ENCODE measurements at places on chromosomes 12 and 14. TPM values are rescaled to one million over a fixed set of nuclear protein-coding genes. Genes with fewer than 3 reads are reported as not detected.

GRCh38 chr14:54597795-54598443 lies 31.0 kb downstream of the SAMD4A start:
- no peaks in the 10 kb centered on the region for H3K27me3 ChIP-seq
- no peaks in the 10 kb centered on the region for H3K36me3 ChIP-seq
- no peak overlapping the region for H3K27ac ChIP-seq
- H3K4me1 ChIP-seq, result peaks cover 68% of the 10 kb centered on the region

- no peaks in the 10 kb centered on the region for H3K4me1 ChIP-seq
- H3K36me3 ChIP-seq, result no peaks in the 10 kb centered on the region
- no peak overlapping the region for H3K27ac ChIP-seq
- no peaks in the 10 kb centered on the region for H3K27me3 ChIP-seq
These were observed 569.9 kb upstream of the MGAT4C start for GRCh38 chr12:86826051-86826450.

DNA sequence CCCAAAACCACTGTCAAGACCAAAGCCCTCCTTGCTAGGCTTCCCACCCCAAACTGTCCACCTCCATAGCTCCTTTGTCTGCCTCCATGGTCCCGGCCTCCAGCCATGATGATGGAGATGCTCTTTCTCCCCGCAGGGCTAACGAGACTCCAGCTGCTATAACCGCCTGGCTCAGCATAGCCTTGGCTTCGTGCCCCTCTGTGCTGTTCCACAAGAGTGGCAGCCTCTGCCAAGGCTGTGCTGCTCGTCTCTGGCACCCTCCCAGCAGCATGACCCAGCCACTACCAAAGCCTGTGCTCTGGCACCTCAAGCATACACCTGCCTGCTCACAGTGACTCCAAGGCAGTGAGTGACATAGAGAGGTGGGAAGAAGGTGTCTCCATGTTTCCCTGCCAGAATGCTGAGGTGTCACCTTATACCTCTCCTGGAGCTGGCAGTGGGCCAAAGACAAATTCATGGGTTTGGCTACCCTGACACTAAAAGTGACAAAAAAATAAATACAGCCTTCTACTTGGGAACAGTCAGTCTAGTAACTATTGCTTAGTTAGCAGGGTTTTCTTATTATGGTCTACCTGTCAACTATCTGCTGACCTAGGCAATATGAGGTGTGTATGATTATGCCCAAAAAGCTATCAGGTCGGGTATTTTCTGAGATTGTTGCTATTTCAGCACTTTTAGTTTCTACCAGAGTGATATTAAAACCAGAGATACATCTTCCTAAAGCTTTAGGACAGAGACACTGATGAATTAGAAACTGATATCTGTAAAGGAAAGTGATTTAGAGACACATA lies 16.1 kb upstream of the KRT73 start:
- peaks cover 22% of the 10 kb centered on the region for H3K4me1 ChIP-seq
- no peak overlapping the region for H3K4me3 ChIP-seq
- no peak overlapping the region for H3K27ac ChIP-seq
- DNase-seq, result peak; percentile 90
- H3K36me3 ChIP-seq, result no peaks in the 10 kb centered on the region

DNA sequence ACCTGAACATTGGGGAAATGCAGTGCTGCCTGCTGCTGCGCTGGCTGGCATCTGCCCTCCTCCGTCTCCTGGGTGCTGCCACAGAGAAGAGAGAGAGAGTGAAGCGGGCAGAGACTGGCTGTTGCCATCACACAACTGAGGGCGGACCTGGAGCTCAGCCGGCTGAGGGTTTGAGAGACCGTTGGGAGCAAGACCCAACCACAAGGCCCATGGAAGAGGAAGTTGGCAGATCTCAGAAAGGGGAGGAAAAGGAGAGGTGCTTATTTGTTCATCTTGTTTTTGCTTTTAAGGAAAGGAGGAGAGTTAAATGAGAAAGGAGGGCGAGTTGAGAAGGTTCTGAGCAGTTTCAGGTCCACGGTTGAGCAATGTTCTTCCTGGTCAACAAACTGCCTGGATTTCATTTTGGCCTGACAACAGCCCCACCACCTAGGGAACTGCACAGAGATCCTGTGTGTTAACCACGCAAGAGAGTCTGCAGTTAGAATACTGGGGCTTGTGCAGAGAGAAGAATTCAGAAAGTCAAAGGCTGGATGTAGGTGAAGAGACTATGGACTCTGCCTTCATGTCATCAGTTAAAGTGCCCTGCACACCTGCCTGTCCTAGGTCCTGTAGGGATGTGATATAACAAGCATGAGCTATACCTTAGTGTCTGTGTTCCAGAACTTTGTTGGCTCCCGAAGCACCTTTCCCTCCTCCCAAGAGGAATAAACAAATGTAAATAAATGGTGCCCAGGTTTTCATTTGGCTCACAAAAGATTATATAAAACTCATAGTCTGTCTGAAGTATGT lies 124.6 kb downstream of the ETV6 start:
- peaks cover 92% of the 10 kb centered on the region for H3K4me1 ChIP-seq
- H3K27me3 ChIP-seq, result no peaks in the 10 kb centered on the region
- no peaks in the 10 kb centered on the region for H3K36me3 ChIP-seq
- no peak for DNase-seq
- no peak overlapping the region for H3K4me3 ChIP-seq

- no peak for DNase-seq
- no peaks in the 10 kb centered on the region for H3K27me3 ChIP-seq
- no peaks in the 10 kb centered on the region for H3K4me1 ChIP-seq
- no peak overlapping the region for H3K4me3 ChIP-seq
- H3K27ac ChIP-seq, result no peak overlapping the region
- H3K36me3 ChIP-seq, result no peaks in the 10 kb centered on the region
These were observed 371.7 kb downstream of the RGS6 start for GRCh38 chr14:72303930-72304329.

DNA sequence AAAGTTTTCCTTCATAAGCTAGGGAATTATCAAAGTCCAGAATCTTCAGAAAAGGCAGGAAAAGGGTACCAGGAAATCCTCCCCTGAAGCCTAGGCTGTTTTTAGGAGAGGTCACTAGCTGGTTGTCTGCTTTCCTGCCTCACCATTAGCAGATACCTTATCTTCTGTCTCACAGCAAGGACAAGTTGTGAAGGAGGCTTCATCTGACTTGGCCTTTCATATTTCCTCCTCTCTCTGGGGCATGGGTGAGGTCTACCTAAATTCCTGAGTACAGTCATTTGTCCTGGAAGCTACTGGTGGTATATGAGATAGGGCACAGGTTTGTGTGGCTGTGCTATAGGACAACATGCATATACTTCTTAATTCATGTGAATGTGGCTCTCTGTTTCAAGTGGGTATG lies 2.3 kb downstream of the FOXJ2 start:
- H3K4me1 ChIP-seq, result peaks cover 70% of the 10 kb centered on the region
- no peak for DNase-seq
- H3K36me3 ChIP-seq, result peaks cover 2% of the 10 kb centered on the region
- peak overlapping the region; percentile 94 for H3K4me3 ChIP-seq

DNA sequence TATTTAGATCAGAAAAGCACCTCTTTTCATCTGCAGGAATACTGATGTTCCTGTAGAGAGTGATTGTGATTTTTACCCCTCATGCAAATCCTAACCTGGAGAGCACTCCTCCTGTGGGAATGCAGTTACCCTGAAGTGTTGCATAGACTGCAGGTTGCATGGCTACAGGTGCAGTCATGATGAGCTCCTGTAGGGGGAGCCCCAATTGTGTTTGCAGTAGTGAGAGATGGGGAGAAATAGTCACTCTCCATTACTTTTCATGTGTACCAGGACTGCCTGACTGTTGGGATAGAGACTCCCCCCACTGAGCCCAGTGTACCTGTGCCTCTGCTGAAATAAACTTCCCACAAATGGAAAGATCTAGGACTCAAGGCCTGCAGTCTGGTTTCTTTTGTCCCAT lies 1086.5 kb downstream of the SLC6A15 start:
- no peak overlapping the region for H3K4me3 ChIP-seq
- no peak for DNase-seq

- no peaks in the 10 kb centered on the region for H3K27me3 ChIP-seq
- no peak overlapping the region for H3K27ac ChIP-seq
- DNase-seq, result no peak
- H3K4me1 ChIP-seq, result no peaks in the 10 kb centered on the region
- no peak overlapping the region for H3K4me3 ChIP-seq
These were observed 22.9 kb downstream of the ASCL1 start for GRCh38 chr12:102980350-102980749.

DNA sequence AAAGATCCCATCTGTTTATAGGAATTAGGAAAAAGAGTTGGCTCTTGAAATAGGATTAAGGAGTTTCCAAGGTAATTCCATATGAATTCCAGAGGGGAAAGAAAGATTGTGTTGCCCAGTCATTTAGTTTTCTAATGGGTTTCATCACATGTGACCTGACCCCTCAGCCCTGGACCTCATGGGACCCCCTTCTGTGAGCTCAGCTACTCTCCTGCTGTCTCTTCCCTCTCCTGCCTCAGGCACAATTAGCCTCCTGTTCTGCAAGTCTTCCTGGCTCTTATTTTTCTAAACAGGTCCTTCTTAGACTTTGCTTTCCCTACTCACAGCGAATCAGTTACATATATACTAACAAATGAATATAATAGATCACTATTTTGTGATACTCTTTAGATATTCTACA lies 237.7 kb downstream of the TRHDE start:
- no peaks in the 10 kb centered on the region for H3K36me3 ChIP-seq
- no peaks in the 10 kb centered on the region for H3K4me1 ChIP-seq
- no peak overlapping the region for H3K4me3 ChIP-seq
- no peak for DNase-seq
- no peak overlapping the region for H3K27ac ChIP-seq

- H3K4me1 ChIP-seq, result no peaks in the 10 kb centered on the region
- no peak overlapping the region for H3K4me3 ChIP-seq
- DNase-seq, result no peak
- no peak overlapping the region for H3K27ac ChIP-seq
These were observed 132.0 kb upstream of the ARHGAP5 start for GRCh38 chr14:31945074-31945613.

DNA sequence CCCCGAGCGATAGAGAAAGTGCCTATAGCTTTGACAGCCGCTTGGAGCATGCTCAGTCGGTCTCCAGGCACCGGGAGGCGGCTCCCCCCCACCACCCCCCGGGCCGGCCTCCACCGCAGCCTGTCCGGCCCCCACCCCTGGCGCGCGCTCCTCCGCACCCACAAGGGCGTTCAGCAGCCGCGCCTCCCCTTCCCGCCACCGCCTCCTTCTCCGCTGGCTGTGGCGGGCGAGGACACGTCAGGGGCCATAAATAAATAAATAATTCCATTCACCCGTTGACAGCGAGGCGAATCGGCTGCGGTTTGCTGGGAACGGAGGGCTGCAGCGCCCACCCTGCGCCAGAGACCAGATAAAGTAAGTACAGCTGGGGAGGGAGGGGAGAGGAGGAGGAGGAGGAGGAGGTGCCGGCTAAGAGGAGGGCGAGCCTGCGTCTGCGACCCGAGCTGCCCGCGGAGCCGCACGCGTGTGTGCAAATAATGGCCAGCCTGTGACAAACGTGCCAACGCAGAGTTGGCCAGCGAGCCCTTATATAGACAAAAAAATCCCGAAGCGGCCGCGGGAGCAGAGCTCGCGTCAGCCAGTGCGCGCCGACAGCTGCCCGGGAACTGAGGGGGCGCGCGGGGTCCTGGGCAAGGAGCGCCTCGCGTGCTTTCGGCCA lies at the start of gene SLC16A7:
Gene SLC16A7, plus strand, starts transcription at position 147 of the 658 bp plus-strand sequence. CDS start 108,773 bp downstream, outside the sequence.
- peak within 1 kb of the TSS; percentile 98 for H3K27ac ChIP-seq
- peak within 1 kb of the TSS; percentile 76 for H3K4me3 ChIP-seq
- H3K36me3 ChIP-seq, result no peaks in the 10 kb centered on the region
- peak; percentile 95 for DNase-seq
- H3K27me3 ChIP-seq, result no peaks in the 10 kb centered on the region

- no peak overlapping the region for H3K4me3 ChIP-seq
- H3K27me3 ChIP-seq, result no peaks in the 10 kb centered on the region
- DNase-seq, result no peak
These were observed 111.1 kb downstream of the DPF3 start for GRCh38 chr14:72782817-72783216.

GRCh38 chr14:35632676-35633075 lies 98.7 kb downstream of the INSM2 start:
- peaks cover 3% of the 10 kb centered on the region for H3K36me3 ChIP-seq
- DNase-seq, result no peak
- no peak overlapping the region for H3K4me3 ChIP-seq
- no peak overlapping the region for H3K27ac ChIP-seq
- no peaks in the 10 kb centered on the region for H3K4me1 ChIP-seq

DNA sequence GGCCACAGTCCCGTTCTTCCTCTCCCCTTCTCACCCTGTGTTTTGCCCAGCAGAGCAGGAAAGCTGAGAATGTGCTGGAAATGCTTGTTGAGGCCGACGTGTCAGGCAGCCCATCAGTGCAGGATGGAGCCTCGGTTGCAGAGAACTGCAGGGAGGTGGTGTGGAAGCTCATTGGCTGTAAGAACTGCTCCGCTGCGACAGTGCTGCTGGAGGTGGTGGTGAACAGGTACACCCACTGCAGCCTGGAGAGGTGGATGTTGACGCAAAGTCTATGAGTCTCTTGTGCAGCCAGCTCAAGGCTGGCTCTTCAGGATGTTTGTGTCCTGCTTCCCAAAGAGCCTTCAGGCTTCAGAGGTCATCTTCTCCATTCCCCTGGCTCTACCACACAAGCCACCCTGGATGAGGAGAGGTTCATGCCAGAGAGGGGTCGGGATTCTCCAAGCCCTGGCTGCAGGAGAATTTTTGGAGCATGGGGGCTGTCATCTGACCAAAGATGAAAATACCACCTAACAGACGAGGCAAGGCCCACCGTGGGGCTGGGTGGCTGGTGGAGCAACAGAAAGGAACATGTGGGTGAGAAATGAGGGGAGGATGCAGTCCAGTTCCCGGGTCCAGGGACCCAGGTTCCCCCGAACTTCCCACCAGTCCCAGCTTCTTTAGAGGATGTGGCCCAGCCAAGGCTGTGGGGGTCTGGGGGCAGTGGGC lies 174.1 kb upstream of the PRMT8 start:
- H3K27ac ChIP-seq, result no peak overlapping the region
- no peak overlapping the region for H3K4me3 ChIP-seq
- peaks cover 5% of the 10 kb centered on the region for H3K4me1 ChIP-seq

- H3K36me3 ChIP-seq, result no peaks in the 10 kb centered on the region
- no peaks in the 10 kb centered on the region for H3K4me1 ChIP-seq
- H3K27ac ChIP-seq, result no peak overlapping the region
- H3K4me3 ChIP-seq, result no peak overlapping the region
These were observed 162.5 kb upstream of the RTL1 start for GRCh38 chr14:101065696-101066694.

- peaks cover 55% of the 10 kb centered on the region for H3K4me1 ChIP-seq
- no peaks in the 10 kb centered on the region for H3K27me3 ChIP-seq
- H3K36me3 ChIP-seq, result no peaks in the 10 kb centered on the region
- H3K4me3 ChIP-seq, result peak overlapping the region; percentile 94
- peak overlapping the region; percentile 96 for H3K27ac ChIP-seq
These were observed 1.2 kb downstream of the YBX3 start for GRCh38 chr12:10721651-10722501.

GRCh38 chr14:65769151-65769550 lies 356.6 kb downstream of the FUT8 start:
- no peak overlapping the region for H3K27ac ChIP-seq
- H3K27me3 ChIP-seq, result no peaks in the 10 kb centered on the region
- H3K36me3 ChIP-seq, result no peaks in the 10 kb centered on the region
- no peak for DNase-seq
- H3K4me3 ChIP-seq, result no peak overlapping the region

GRCh38 chr14:79077096-79077495 lies 906.9 kb downstream of the NRXN3 start:
- no peak overlapping the region for H3K4me3 ChIP-seq
- no peaks in the 10 kb centered on the region for H3K27me3 ChIP-seq
- peaks cover 27% of the 10 kb centered on the region for H3K4me1 ChIP-seq

- no peak within 1 kb of the TSS for H3K4me3 ChIP-seq
- H3K27ac ChIP-seq, result no peak within 1 kb of the TSS
These were observed at the start of gene HOXC9 for GRCh38 chr12:54000116-54001114. HOXC9 (plus strand) TSS chr12:54000161; CDS start chr12:54000189, 28 bp downstream.

The LAG3 gene
- total RNA-seq, result 3.3 TPM

The PPP4R3A gene
- 74.1 TPM for total RNA-seq

The DDX47 gene
- 44.9 TPM for total RNA-seq

The FZD10 gene
- 0.27 TPM for total RNA-seq

The GYS2 gene
- total RNA-seq, result not detected

Measured in sigmoid colon (tissue), 7 donors.